NCI-H2081 (cell line): ENCODE measurements at places on chromosomes 1 and 21.

- DNase-seq, result peak; percentile 12
Observed at GRCh38 chr1:221394011-221394544, 347.8 kb downstream of the DUSP10 start.

GRCh38 chr1:112549590-112549989 lies 40.8 kb downstream of the WNT2B start:
- DNase-seq, result no peak

DNA sequence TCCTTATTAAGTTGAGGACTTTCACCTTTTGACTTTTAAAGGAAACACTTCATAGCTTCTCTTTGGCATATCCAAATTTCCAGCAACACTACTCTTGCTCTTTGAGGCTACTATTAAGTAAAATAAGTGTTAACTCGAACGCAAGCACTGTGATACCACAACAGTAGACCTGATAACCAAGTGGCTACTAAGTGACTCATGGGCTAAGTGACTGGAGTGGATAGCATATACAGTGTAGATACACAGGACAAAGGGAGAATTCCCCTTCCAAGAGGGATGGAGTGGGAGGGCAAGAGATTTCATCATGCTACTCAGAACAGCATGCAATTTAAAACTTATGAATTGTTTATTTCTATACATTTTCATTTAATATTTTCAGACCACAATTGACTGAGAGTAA lies 9.8 kb upstream of the KCNA3 start:
- no peak for DNase-seq

DNA sequence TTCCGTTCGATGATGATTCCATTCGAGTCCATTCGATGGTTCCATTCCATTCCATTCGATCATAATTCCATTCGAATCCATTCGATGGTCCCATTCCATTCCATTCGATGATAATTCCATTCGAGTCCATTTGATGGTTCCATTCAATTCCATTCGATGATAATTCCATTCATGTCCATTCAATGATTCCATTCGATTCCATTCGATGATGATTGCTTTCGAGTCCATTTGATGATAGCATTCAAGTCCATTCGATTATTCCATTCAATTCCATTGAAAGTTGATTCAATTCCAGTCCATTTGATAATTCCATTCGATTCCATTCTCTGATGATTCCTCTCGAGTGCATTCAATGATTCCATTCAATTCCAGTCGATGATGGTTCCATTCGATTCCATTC lies 3895.3 kb downstream of the SRGAP2C start:
- DNase-seq, result no peak

- DNase-seq, result no peak
Observed at GRCh38 chr1:217403026-217403720, 227.7 kb downstream of the GPATCH2 start.

GRCh38 chr21:37525810-37526209 lies 159.2 kb downstream of the DYRK1A start:
- DNase-seq, result no peak

DNA sequence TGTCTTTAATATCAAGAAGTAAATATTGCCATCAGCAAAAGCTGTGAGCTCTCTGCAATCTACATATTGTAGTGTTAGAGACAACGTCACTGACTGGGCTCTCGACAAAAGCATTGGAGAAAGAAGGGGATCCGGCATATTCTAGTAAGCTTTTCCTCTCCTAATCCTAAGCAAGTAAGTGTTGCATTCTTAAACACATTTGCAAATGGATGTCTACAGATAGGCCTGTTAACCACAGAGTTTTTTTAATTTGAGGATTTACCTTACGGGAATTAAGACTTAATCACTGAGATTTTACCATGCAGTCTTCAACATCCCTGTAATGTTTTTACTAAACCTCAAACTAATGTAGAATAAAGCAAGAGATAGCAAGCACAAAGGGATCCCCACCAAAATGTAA lies 426.5 kb upstream of the CAMK1G start:
- DNase-seq, result no peak

GRCh38 chr21:36861595-36862323 lies 104.7 kb downstream of the HLCS start:
- no peak for DNase-seq

DNA sequence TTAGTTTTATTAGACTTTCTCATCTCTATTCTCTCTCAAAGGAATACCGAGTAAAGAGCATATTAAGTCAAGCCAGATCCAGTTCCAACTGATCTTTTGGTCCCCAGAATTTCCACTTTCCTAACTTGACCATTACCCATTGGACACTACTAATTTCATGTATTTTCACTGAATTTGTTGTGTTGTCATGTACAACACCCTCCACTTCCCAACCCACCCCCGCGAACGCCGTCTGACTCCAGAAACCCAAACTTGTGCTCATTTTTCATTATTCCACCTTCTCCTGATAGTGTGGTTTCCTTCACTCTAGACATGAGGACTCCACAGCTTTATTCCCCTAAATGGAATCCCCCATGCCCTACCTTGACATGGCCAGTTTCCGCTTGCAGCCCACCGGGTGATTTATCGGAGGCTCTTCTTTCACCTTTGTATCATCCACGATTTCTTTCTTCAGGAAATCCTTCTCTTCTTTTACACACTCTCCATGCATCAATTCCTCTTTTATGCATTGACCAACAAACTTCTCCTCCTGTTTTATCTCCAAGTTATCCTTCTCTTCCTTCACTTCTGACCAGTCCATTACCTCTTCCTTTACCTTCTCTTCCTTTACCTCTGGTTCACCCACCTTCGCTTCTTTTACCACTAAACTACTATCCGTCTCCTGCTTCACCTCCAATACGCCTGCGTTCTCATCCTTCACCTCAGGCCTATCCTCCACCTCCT lies 805 bp downstream of the ZNHIT6 start:
- peak; percentile 28 for DNase-seq

DNA sequence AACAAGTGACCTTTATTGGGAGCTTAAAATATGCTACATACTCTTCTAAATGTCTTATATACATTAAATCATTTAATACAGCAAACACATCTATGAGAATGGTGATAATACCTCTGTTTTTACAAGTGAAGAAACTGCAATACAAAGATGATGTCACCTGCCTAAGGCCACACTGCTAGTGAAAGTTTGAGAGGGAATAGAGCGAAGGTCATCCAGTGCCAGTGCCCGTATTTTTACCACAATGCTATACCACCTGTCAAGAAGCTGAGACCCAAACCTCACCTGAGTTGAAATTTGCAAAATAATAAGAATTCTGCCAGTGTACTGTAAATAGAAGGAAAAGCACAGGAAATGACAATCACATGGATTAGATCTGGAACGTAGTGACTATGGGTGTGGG lies 200.4 kb upstream of the TMPRSS15 start:
- DNase-seq, result no peak

DNA sequence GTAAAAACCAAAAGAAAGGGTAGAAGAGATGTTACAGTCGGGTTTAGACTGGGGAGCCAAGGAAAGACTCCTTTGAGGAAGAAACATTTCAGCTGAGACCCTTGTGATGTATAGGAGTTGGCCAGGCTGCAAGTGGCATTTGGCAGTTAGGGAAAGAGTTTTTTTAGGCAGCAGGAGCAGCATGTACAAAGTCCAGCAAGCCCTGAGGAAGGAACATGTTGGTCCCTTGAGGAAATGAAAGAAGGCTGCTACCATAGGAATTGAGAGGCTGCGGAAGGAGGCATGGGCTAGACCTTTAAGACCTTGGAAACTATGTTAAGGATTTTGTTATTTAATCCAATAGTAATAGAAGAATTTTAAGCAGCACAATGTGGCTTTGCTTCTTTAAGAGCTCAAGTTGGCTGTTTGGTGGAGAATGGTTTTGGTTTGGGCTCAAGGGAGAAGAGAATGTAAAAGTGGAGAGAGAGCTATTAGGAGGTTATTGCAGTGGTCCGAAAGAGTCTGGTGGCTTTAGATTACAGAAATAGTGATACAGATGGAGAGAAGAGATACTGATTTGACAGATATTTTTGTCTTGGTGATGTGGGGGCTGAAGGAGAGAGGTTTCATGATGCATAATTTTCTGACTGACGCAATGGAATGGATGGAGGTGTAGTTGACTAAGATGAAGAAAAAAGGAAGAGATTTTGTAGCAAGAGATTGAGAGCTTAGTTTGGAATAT lies 26.6 kb downstream of the SMAP2 start:
- DNase-seq, result no peak

DNA sequence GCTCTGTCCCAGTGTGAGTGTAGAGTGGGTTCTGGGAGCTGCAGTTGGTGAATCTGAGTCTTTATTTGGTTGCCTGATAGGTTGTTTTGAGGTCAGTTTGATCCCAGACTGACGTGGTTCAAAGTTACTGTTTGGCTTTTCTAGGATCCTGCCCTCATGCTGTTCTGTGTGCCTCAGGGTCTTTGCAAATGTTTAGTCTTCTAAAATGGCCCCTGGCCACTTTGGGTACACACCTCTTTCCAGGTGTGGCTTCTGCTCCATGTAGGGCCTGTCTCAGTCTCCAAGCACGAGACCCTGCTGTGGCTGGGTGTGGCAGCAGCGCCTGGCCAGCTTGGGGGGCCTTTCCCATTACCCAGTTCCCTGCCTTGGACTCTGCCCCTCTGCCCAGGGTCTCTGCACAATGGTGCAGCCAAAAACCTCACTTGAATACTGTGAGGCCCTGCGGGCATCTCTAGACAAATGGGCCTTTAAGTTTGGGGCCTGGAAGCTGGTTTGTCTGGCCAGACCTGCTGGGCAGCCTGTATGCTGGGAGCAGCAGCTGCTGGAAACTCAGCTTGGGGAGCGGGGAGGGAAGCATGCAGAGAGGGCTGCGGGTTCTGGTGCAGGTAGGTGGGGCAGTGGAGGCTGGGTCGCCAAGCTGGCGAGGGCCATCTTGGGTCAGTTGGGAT lies 5.6 kb downstream of the PTPRF start:
- DNase-seq, result no peak

GRCh38 chr1:66494482-66494881 lies 39.5 kb upstream of the SGIP1 start:
- DNase-seq, result no peak

- no peak for DNase-seq
Observed at GRCh38 chr1:247184254-247184653, 12.4 kb upstream of the ZNF124 start.

GRCh38 chr1:92876351-92876750 lies 44.5 kb downstream of the RPL5 start:
- DNase-seq, result no peak
